Prostate gland (tissue), 2 donors: ENCODE measurements at places on chromosomes 6 and 20. TPM values are rescaled to one million over a fixed set of nuclear protein-coding genes. Genes with fewer than 3 reads are reported as not detected.

GRCh38 chr20:44309763-44310663 is 989 bp downstream of the FITM2 start:
- peak overlapping the region; percentile 68 for H3K4me3 ChIP-seq
- no peaks in the 10 kb centered on the region for H3K36me3 ChIP-seq
- H3K27me3 ChIP-seq = no peaks in the 10 kb centered on the region
- no peak for DNase-seq
- H3K4me1 ChIP-seq = peaks cover 7% of the 10 kb centered on the region

DNA sequence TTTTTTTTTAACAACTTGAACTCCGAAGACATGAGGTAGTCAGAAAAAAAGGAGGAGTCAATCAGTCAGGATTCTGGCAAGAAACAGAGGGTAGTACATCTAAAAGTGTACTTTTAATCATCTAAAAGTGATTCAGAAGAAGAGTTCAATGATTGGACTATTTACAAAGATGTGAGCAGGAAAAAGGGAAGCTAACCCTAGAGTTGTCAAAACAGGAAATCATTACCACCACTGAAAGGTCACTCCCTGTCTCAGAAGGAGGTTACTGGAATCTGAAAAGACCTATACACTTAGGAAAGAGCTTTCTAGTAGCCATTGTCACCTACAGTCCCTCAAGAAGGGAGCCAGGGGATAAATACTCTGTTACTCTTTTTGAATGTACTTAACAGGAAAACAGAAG is 16.7 kb upstream of the LMBRD1 start:
- H3K4me1 ChIP-seq = no peaks in the 10 kb centered on the region
- H3K36me3 ChIP-seq = no peaks in the 10 kb centered on the region
- no peak overlapping the region for H3K4me3 ChIP-seq

DNA sequence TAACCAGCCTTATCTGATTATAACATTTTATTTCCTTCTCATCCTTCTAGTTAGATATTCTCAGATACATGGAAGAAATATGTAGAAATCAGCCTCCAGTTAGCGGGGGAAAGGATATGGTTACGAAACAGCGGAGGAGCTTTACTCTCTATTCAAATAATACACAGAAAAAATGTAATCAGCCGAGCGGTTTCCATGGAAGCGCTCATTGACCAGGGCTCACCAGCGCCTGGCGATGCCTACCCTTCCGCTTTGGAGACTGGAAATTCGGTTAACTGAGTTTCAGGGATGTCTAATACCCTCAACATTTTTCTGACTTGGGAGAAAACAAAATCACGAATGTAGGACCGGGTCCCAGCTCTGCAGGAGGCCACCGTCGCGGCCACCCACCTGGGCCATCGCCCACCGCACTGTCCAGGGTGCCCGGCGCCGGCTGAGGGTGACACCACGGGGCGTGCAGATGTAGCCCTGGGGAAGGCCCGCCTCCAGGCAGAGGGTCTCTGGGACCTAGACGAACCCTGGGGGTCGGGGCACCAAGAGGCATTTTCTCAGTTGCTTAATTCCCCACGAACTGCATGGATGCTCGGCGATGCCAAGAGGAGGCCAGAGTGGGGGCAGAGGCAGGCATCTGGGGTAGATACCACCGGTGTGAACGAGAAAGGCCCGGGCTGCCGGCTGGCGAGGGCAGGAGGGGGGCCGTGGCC is 1.7 kb downstream of the PRR18 start:
- no peaks in the 10 kb centered on the region for H3K27me3 ChIP-seq
- no peak overlapping the region for H3K27ac ChIP-seq
- no peaks in the 10 kb centered on the region for H3K36me3 ChIP-seq

DNA sequence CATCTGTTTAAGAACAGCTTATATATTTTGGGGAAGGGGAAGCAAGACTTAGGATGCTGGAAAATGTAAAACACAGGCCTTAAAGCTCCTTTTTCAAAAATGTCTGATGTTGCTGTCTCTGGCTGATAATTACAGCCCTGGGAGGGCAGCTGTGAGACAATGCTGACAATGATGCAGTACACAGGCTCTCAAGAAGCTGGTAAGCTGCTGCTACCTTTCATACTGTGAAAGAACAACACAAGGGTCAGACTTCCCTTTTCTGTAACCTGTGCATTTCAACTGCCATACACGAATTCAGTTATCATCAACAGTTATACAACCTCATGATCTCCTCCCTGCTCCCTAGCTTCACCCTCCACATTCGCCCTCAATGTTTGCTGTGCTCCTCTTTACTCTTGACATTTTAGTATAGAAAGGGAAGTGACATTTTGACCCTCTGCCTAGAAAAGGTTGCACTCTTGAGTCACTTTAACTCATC is 25.2 kb downstream of the MAP7 start:
- H3K4me1 ChIP-seq = no peaks in the 10 kb centered on the region
- no peak overlapping the region for H3K4me3 ChIP-seq
- DNase-seq = no peak
- no peak overlapping the region for H3K27ac ChIP-seq
- no peaks in the 10 kb centered on the region for H3K36me3 ChIP-seq

DNA sequence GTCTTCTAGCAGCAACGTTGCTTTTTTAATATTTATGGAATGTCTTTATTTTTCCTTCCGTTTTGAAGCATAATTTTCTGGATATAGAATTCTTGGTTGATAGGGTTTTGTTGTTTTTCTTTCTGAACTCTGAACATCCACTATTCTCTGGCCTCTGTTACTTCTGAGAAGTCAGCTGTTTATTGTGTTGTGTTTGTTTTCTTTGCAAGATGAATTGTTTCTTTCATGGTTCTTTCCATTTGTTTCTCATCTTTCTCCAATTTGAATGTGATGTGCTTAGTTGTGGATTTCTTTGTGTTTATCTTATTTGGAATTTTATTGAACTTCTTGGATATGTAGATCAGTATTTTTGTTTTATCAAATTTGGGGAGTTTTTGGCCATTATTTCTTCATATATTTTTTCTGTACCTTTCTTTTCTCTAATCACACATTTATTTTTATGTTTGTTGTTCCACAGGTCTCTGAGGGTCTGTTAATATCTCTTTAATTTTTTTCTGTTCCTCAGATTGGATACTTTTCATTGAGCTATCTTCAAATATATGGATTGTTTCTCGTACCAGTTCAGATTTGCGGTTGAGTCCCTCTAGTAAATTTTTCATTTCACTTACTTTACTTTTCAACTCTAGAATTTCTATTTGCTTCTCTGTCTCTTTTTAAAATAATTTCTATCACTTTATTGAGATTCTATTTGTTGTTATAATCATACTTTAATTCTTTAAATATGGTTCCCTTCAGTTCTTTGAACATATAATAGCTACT is 18.0 kb downstream of the HIVEP1 start:
- no peak for DNase-seq
- H3K36me3 ChIP-seq = no peaks in the 10 kb centered on the region
- no peak overlapping the region for H3K4me3 ChIP-seq
- H3K27ac ChIP-seq = no peak overlapping the region

- no peak overlapping the region for H3K4me3 ChIP-seq
- no peaks in the 10 kb centered on the region for H3K4me1 ChIP-seq
- no peak overlapping the region for H3K27ac ChIP-seq
- no peaks in the 10 kb centered on the region for H3K36me3 ChIP-seq
- H3K27me3 ChIP-seq = no peaks in the 10 kb centered on the region
Measured at GRCh38 chr6:119830494-119831295, 481.1 kb upstream of the MAN1A1 start.

DNA sequence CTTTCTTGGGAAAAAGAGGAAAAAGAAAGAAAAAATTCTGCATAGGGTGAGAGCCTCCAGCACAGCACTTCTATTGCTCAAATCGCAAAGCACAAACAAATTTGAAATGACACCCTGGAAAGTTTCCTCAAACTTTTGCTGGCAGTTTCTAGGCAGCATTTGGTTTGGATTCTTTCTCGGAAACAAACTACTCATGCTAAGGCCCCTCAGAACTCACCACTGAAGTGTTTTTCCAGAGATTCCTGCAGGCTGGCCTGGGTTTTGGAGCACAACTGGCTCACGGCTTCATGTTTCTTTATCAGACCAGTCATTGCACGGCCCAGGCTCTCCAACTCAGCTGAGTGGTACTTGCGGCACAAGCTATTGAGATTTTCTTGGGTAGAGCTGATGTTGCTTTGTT is 237.8 kb downstream of the SYNE1 start:
- DNase-seq = no peak
- no peak overlapping the region for H3K4me3 ChIP-seq
- no peaks in the 10 kb centered on the region for H3K4me1 ChIP-seq
- no peaks in the 10 kb centered on the region for H3K36me3 ChIP-seq
- no peaks in the 10 kb centered on the region for H3K27me3 ChIP-seq

DNA sequence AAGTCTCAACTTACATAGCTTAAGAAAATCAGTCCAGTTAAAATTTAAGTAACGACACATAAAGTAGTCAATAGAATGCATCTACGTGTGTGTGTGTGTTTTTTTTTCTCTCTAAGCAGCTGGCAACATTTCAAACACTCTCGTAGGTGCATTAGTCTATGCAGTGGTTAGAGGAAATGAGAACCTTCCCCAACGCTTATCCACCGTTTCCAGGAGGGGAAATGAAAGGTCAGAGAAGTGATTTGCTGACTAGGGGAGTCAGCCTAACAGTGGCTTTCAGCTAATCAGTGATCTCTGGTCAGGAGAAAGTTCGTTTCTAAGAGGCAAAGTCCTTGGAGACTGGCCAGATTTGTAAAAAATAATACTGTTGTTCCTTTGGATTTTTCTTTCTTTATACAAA is 806.6 kb downstream of the C6orf118 start:
- H3K27ac ChIP-seq = no peak overlapping the region
- H3K36me3 ChIP-seq = no peaks in the 10 kb centered on the region
- DNase-seq = no peak
- no peak overlapping the region for H3K4me3 ChIP-seq

DNA sequence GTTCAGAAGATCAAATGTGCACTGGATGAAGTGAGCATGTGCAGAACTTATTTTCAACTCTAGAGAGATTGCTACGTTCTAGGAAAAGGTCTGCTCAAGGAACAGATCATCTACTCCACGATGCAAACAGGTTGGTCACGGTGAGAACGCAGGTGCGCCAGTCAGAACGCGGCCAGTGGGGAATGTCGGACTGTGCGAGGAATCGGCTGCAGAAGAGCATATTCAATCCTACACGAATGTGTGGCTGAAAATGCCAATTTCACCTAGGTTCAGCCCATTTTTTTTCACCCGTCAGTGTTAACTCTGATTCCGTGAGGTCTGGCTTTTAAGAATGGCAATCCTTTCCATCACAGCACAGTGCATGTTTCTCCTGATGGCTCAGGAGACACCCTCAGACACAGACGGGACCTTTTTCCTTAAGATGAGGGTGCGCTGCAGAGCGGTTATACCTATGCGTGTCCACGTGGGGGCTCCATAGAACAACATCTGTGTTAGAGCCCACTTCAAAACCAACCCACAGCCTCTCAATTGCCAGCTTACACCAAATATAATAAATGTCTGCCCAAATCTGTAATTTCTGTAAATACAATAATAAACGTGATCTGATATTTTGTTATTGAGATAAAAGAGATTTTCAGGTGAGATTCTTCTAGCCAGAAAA is 250.4 kb downstream of the FOXA2 start:
- no peak overlapping the region for H3K4me3 ChIP-seq
- H3K27me3 ChIP-seq = no peaks in the 10 kb centered on the region
- no peaks in the 10 kb centered on the region for H3K36me3 ChIP-seq
- peak; percentile 42 for DNase-seq

- no peak for DNase-seq
- H3K27me3 ChIP-seq = no peaks in the 10 kb centered on the region
- H3K27ac ChIP-seq = no peak overlapping the region
- no peaks in the 10 kb centered on the region for H3K36me3 ChIP-seq
- H3K4me1 ChIP-seq = peaks cover 8% of the 10 kb centered on the region
- no peak overlapping the region for H3K4me3 ChIP-seq
Measured at GRCh38 chr6:157432231-157432891, 51.4 kb downstream of the ZDHHC14 start.

DNA sequence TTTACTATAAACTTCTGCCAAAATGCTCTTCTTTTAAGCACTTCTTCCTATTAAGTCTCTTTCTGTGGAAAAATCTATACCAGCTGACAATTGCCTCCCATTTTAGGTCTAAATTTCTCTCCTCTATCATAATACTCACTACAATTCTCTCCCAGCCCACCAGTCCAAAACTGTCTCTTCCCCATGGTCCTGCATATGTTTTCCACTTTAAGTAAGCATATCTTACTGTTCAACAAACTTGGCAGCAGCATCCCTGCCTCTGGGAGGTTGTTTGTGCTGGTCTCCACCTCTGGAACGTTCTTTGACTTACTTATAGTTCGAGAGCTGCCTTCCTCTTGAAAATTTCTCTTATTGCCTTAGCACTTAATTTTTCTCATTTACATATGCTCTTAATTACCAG is 180.5 kb downstream of the COL12A1 start:
- H3K4me3 ChIP-seq = no peak overlapping the region
- no peak for DNase-seq
- no peaks in the 10 kb centered on the region for H3K36me3 ChIP-seq
- no peaks in the 10 kb centered on the region for H3K4me1 ChIP-seq
- H3K27ac ChIP-seq = no peak overlapping the region

DNA sequence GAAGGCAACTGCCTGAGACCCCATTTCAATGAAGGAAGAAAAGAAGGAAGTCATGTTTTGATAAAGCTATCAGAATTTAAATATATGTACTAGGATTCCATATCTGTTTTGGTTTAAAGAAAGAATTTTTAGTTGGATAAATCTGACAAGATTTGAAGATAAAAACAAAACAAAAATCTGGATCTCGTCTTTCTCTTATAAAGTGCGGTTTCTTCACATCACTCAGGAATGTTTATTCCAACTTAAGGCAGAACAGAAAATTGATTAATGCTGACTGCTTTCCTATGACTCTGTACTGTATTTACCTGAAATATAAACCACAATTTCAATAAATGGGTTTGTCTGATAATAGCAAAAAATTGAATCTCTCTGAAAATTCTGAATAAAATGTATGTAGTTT is 439.7 kb downstream of the RFPL4B start:
- no peak overlapping the region for H3K27ac ChIP-seq
- no peak for DNase-seq
- H3K4me3 ChIP-seq = no peak overlapping the region
- H3K4me1 ChIP-seq = no peaks in the 10 kb centered on the region
- no peaks in the 10 kb centered on the region for H3K27me3 ChIP-seq
- no peaks in the 10 kb centered on the region for H3K36me3 ChIP-seq

GRCh38 chr6:71727632-71728294 is 158.6 kb upstream of the RIMS1 start:
- no peak overlapping the region for H3K27ac ChIP-seq
- DNase-seq = no peak
- no peak overlapping the region for H3K4me3 ChIP-seq
- H3K27me3 ChIP-seq = no peaks in the 10 kb centered on the region

GRCh38 chr20:50610212-50610718 is 81.1 kb downstream of the RIPOR3 start:
- H3K4me1 ChIP-seq = no peaks in the 10 kb centered on the region
- no peak overlapping the region for H3K4me3 ChIP-seq
- H3K36me3 ChIP-seq = no peaks in the 10 kb centered on the region
- no peak for DNase-seq
- H3K27me3 ChIP-seq = no peaks in the 10 kb centered on the region

RAB44 gene
- 0.45 TPM for total RNA-seq

PRR18 gene
- total RNA-seq = 0.27 TPM

SLX4IP gene
- total RNA-seq = 7.0 TPM

CYP39A1 gene
- total RNA-seq = 31.2 TPM

TGM2 gene
- 39.6 TPM for total RNA-seq

KCNG1 gene
- 6.8 TPM for total RNA-seq

OTOR gene
- total RNA-seq = not detected

EYA2 gene
- 31.0 TPM for total RNA-seq

SYTL3 gene
- total RNA-seq = 12.1 TPM
